ENCODE measurements at places on chromosomes 1 and 21. TPM values are rescaled to one million over a fixed set of nuclear protein-coding genes. Genes with fewer than 3 reads are reported as not detected.

- H3K27me3 ChIP-seq: no peaks in the 10 kb centered on the region
- H3K4me3 ChIP-seq: no peak overlapping the region
- H3K36me3 ChIP-seq: no peaks in the 10 kb centered on the region
These were observed 7.1 kb downstream of the FHL3 start for GRCh38 chr1:37998089-37998808.

GRCh38 chr1:185961664-185962063, 227.5 kb downstream of the HMCN1 start:
- no peak overlapping the region for H3K27ac ChIP-seq
- peaks cover 2% of the 10 kb centered on the region for H3K4me1 ChIP-seq
- DNase-seq: peak; percentile 46
- H3K36me3 ChIP-seq: no peaks in the 10 kb centered on the region
- H3K27me3 ChIP-seq: no peaks in the 10 kb centered on the region
- no peak overlapping the region for H3K4me3 ChIP-seq

DNA sequence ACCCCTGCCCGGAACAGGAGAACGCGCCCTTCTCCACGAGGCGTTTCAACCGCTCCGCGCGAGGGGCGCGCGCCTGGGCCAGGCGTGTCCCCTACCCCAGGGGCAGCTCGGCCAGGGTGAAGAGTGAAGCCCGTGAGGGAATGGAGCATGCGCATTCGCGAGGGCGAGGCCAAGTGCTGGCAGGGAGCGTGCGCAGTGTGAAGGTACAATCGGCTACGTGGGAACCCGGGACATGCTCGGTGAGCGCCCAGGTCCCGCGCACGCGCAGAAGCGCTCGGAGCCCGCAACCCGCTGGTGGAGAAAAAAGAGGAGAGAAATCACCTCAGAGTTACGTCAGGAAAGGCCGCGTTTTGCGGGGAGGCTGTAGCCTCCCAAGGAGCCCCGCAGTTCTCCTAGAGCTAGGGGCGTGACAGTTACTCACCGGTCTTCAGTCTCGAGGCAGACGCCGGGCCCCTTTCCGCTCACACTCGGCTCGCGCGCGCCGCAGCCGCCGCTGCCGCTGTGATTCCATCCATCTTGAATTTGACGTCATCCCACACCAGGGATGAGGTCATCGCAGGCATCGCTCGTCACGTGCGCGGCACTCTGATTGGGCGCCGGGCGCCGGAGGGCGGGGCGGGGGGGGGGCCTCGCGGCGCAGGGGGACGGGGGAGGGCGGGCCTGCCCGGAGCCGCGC, at the start of gene ZBTB21:
TSS of gene ZBTB21 (minus strand) at position 530 of the 676 bp plus-strand sequence. CDS start 16,265 bp downstream, outside the sequence.
- H3K36me3 ChIP-seq: no peaks in the 10 kb centered on the region
- H3K27me3 ChIP-seq: no peaks in the 10 kb centered on the region
- peak; percentile 99 for DNase-seq

- peaks cover 1% of the 10 kb centered on the region for H3K4me1 ChIP-seq
- DNase-seq: no peak
- no peaks in the 10 kb centered on the region for H3K27me3 ChIP-seq
- H3K4me3 ChIP-seq: no peak overlapping the region
- peaks cover 26% of the 10 kb centered on the region for H3K36me3 ChIP-seq
These were observed 28.3 kb downstream of the TTC3 start for GRCh38 chr21:37101384-37101783.

Gene SPRR2A
- 0.82 TPM for total RNA-seq

DNA sequence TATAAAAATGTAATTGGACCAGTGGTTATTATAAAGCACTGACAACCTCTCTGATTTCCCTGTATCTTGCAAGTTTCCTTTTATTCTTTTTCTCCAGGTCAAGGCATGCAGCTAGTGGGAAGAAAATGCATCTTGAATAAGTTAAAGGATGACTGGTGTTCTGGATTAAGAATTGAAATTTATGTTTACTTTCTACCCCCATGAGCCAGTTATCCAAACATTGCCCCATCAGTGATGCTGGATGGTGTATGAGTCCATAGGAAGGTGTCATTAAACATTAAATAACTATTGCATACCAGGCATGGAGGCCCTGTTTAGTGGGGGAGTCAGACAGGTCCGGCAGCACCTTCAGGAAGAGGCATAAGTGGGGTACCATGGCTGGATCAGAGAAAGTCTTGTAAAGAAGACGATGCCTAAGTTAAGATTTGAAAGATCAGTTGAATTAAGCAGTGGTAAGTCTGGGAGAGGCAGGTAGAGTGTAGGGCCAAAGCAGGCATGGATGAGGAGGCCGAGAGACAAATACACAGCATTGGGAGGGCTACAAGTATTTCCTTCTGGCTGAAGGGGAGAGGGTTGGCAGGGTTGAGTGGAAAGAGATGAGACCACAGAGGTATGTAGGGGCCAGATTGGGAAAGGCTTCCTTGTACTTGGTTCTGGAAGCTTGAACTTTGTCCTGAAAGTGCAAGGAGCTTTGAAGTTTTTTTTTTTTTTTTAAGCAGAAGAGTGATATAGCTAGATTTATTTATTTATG, 5.7 kb downstream of the SZRD1 start:
- no peak overlapping the region for H3K4me3 ChIP-seq
- no peak overlapping the region for H3K27ac ChIP-seq
- DNase-seq: no peak
- no peaks in the 10 kb centered on the region for H3K27me3 ChIP-seq
- no peaks in the 10 kb centered on the region for H3K36me3 ChIP-seq
- H3K4me1 ChIP-seq: peaks cover 25% of the 10 kb centered on the region

- H3K36me3 ChIP-seq: no peaks in the 10 kb centered on the region
- H3K4me3 ChIP-seq: no peak overlapping the region
- no peak for DNase-seq
- no peak overlapping the region for H3K27ac ChIP-seq
- no peaks in the 10 kb centered on the region for H3K4me1 ChIP-seq
These were observed 124.5 kb downstream of the TBX15 start for GRCh38 chr1:118863688-118864087.

- no peak overlapping the region for H3K27ac ChIP-seq
- H3K27me3 ChIP-seq: no peaks in the 10 kb centered on the region
- H3K4me3 ChIP-seq: no peak overlapping the region
- H3K36me3 ChIP-seq: no peaks in the 10 kb centered on the region
These were observed 25.3 kb upstream of the OVAAL start for GRCh38 chr1:180533266-180533987.

DNA sequence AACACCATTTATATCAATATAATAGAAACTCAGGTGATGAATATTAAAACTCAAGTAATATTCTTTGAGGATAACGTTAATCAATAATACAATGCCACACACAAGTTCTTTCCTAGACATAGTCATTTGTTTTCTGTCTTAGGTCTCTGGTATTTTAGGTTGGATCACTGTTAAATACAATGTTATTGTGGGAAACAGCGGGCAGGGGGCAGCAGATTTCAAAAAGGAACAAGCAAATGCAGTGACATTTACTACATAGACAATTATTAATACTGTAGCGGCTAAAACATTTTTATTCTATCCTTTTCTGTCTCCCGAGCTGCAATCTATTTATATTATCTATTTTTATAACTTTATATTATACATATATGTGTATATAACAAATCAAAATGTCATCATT, 186.4 kb upstream of the ZNHIT6 start:
- H3K36me3 ChIP-seq: no peaks in the 10 kb centered on the region
- no peak overlapping the region for H3K4me3 ChIP-seq
- peak; percentile 76 for DNase-seq

DNA sequence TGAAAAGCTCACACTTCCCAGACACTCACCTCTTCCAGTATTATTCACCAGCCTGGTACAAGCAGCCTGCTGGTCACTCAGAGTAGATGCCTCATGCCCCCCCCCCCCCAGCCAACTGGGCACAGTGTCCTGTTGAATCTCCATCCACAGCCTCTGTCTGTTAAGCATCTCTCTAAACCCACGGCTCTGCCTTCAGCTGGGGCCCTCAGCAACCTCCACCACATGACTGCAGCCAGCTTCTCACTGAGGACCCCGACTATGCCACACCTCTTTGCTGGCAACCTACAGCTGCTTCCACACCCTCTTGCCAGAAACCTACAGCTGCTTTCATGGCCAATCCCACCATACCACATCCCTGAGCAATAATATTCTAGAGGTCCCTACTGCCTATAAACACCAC, 113.1 kb downstream of the RHOU start:
- no peaks in the 10 kb centered on the region for H3K27me3 ChIP-seq
- peaks cover 13% of the 10 kb centered on the region for H3K4me1 ChIP-seq
- no peak for DNase-seq
- no peak overlapping the region for H3K27ac ChIP-seq
- no peaks in the 10 kb centered on the region for H3K36me3 ChIP-seq

Gene TXNIP
- 1,810 TPM for total RNA-seq

DNA sequence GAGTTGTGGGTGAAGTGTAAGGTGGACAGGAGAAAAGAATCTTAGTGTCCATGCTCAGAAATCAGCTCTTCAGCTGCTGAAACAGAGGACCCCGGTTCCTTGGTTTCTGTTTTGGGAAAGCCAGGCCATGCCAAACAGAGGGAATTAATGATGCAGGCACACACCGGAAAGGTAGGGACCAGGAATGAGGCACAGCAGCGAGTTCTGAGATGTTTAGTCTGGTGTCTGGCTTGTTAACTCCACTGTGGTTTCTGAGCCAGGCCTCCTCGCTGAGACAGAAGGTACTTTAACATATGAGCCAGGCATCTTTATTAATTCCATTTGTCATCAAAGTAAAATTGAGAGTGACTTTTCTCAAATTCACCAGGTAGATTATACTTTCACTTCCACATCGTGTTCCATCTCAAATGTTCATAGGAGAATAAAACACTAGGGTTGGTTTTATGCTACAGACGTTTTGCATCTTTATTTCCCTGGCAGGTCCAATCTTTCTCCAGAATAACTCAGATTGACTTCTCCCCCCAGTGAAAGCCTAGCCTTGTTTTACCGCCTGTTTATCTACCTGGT, 23.5 kb downstream of the LRRC8D start:
- H3K36me3 ChIP-seq: no peaks in the 10 kb centered on the region
- no peaks in the 10 kb centered on the region for H3K27me3 ChIP-seq
- no peak overlapping the region for H3K4me3 ChIP-seq
- H3K4me1 ChIP-seq: peaks cover 4% of the 10 kb centered on the region
- DNase-seq: no peak
- no peak overlapping the region for H3K27ac ChIP-seq

GRCh38 chr1:185956881-185957280, 222.7 kb downstream of the HMCN1 start:
- H3K36me3 ChIP-seq: no peaks in the 10 kb centered on the region
- no peak for DNase-seq
- no peaks in the 10 kb centered on the region for H3K27me3 ChIP-seq
- no peak overlapping the region for H3K4me3 ChIP-seq
- peaks cover 7% of the 10 kb centered on the region for H3K4me1 ChIP-seq

GRCh38 chr1:96236156-96236739, 485.3 kb upstream of the PTBP2 start:
- H3K4me3 ChIP-seq: no peak overlapping the region
- H3K27me3 ChIP-seq: no peaks in the 10 kb centered on the region
- peak; percentile 81 for DNase-seq
- no peak overlapping the region for H3K27ac ChIP-seq
- no peaks in the 10 kb centered on the region for H3K4me1 ChIP-seq

DNA sequence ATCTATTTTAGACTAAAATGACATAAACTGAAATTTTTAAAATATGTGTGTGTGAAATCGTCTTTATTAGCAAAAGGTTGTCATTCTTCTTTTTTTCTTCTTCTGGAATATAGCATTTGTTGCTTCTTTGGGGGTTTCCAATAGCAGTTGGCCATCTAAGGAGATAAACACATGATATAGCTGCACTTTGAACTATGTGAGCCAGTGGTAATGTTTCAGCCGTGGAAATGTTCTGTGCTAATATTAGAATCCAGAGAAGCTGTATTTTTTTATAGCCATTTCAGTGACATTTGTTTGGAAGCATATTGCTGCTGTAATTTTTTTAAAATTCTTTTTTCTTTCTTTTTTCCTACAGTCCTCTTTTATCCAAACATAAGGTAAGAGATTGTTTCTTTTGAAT, 75.1 kb downstream of the CNST start:
- H3K4me1 ChIP-seq: no peaks in the 10 kb centered on the region
- no peak overlapping the region for H3K4me3 ChIP-seq

DNA sequence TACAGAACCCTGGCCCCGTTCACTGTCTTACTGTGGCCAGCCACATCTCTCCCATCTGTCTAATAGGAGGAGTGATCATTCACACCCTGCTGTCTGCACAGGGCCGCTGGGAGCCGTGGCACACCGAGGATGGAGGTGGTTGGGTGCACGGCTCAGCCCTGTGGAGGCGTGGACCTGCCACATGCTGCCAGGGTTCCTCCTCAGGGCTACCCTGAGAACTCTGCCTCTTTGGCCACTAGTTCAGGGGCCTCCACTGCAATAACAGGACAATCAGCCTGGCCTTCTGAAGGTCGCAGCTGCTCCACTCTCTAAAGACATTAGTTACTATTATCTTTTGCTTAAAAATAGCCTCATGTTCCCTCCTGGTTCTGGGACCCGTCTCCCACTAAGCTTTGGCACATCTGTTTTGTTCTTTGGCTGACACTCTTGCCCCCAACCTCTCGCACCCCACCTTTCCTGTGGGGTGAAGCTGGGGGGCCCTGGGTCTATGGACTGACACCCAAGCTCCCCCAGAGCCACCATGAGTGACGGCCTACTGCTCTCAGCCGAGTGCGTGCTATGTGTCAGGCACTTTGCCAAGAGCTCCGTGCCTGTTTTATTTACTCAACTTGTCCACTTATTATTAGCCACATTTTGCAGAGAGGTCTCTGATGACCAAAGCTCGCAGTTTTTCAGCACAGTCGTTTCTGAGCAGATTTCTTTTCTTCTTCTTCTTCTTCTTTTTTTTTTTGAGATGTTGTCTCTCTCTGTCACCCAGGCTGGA, 66.3 kb downstream of the ARHGEF10L start:
- H3K27ac ChIP-seq: peak overlapping the region; percentile 62
- peaks cover 4% of the 10 kb centered on the region for H3K36me3 ChIP-seq
- H3K27me3 ChIP-seq: no peaks in the 10 kb centered on the region
- H3K4me1 ChIP-seq: no peaks in the 10 kb centered on the region
- peak; percentile 89 for DNase-seq

Gene CLDN8
- total RNA-seq: 2.3 TPM

DNA sequence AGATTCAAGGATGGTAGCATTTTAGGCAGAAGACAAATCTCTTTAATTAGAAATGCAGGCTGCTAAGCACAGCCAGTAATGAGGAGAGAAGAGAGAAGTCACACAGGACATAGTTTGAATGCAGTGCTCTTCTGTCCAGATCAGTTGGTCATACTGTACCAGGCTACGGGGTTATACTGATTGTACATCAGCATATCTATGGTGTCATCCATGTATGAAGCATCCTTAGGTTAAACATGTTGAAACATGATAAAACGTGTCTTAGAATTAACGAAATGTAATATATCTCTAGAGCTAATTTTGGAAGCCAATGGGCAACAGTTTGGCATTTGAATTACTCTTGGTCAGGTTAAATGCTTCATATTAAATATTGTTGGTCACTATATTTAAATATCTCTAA, 199.1 kb downstream of the RYR2 start:
- H3K27me3 ChIP-seq: no peaks in the 10 kb centered on the region
- no peaks in the 10 kb centered on the region for H3K36me3 ChIP-seq
- no peak for DNase-seq
- H3K4me3 ChIP-seq: no peak overlapping the region
- no peak overlapping the region for H3K27ac ChIP-seq
- H3K4me1 ChIP-seq: no peaks in the 10 kb centered on the region

Gene CFAP141
- total RNA-seq: 5.4 TPM

Gene BTBD19
- total RNA-seq: 20.0 TPM

Gene ATP1A4
- 0.06 TPM for total RNA-seq

Gene SPRR2G
- total RNA-seq: not detected

Measured in lung (tissue), 17 donors.